ENCODE measurements at places on chromosomes 16 and 17. TPM values are rescaled to one million over a fixed set of nuclear protein-coding genes. Genes with fewer than 3 reads are reported as not detected.

DNA sequence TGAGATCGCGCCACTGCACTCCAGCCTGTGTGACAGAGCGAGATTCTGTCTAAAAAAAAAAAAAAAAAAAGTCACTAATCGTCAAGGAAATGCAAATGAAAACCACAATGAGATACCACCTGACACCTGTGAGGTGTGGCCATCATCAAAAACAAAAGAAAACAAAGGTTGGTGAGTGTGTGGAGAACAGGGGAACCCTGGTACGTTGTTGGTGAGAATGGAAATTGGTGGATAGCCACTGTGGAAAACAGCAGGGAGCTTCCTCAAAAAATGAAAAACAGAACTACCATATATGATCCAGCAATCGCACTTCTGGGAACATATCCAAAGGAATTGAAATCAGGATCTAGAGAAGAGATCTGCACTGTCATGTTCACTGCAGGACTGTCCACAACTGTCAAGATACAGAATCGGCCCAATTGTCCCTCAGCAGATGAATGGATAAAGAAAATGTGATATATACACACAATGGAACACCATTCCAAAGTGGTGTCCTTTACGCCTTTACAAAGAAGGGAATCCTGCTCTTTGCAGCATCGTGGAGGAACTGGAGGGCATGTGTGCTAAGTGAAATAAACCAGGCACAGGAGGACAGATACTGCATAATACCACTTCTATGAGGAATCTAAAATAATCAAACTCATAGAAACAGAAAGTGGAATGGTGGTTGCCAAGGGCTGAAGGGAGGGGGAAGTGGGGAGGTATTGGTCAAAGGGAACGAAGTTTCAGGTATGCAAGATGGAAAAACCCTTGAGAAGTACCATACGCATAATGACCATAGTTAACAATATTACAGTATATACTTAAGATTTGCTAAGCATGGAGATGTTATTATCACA lies 63.5 kb upstream of the PLCG2 start:
- no peaks in the 10 kb centered on the region for H3K27me3 ChIP-seq
- no peak overlapping the region for H3K4me3 ChIP-seq

DNA sequence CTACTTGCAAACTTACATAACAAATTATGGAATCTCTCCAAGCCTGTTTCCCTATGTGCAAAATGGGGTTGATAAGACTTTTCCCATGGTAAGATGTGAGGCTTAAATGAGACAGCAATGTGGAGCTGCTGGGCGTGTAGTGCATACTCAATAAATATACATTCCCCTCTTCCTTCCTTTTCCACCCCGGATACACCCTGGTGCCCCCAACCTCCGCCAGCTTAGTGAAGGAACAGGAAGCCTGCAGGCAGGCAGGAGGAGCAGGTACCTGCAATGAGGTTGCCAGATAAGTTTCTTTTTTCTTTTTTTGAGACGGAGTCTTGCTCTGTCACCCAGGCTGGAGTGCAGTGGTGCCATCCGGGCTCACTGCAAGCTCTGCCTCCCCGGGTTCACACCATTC lies 14.9 kb downstream of the C17orf50 start:
- no peak for DNase-seq
- no peak overlapping the region for H3K27ac ChIP-seq
- peaks cover 36% of the 10 kb centered on the region for H3K4me1 ChIP-seq
- no peak overlapping the region for H3K4me3 ChIP-seq
- H3K36me3 ChIP-seq, result no peaks in the 10 kb centered on the region

GRCh38 chr17:3544365-3544764 lies 13.2 kb downstream of the TRPV3 start:
- DNase-seq, result no peak
- no peaks in the 10 kb centered on the region for H3K4me1 ChIP-seq
- no peaks in the 10 kb centered on the region for H3K27me3 ChIP-seq
- H3K4me3 ChIP-seq, result no peak overlapping the region
- no peak overlapping the region for H3K27ac ChIP-seq
- no peaks in the 10 kb centered on the region for H3K36me3 ChIP-seq

DNA sequence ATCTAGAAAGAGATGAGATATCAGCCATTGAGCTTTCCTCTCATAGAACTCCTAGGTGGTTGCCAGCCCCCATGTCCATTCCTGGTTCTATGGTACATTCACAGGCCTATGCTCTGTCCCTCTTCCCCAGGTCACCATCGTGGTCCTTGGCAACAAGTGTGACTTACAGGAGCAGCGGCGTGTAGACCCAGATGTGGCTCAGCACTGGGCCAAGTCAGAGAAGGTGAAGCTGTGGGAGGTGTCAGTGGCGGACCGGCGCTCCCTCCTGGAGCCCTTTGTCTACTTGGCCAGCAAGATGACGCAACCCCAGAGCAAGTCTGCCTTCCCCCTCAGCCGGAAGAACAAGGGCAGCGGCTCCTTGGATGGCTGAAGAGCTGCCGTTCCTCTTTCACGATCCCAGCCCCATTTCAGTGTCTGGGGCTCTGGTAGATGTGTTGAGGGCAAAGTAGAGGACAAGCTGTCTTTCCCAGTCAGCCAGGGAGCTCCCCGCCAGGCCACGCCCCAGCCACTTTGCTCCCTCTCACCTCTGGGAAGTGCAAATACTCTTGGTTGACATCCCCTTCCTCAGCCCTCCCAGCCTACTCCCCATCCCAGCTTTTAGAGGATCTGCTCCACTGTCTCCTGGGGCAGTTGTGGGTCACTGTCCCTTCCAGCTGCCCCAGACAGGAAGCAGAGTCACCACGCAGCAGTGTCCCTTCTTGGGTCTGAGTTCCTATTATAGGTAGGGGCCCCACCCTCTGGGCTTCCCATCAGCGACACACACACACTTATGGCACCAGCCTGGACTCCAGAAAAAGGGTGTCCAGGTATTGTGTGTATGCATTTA lies 3.8 kb downstream of the NKIRAS2 start:
- H3K4me1 ChIP-seq, result no peaks in the 10 kb centered on the region
- DNase-seq, result no peak
- H3K36me3 ChIP-seq, result peaks cover 25% of the 10 kb centered on the region
- no peak overlapping the region for H3K4me3 ChIP-seq
- H3K27ac ChIP-seq, result peak overlapping the region; percentile 32

DNA sequence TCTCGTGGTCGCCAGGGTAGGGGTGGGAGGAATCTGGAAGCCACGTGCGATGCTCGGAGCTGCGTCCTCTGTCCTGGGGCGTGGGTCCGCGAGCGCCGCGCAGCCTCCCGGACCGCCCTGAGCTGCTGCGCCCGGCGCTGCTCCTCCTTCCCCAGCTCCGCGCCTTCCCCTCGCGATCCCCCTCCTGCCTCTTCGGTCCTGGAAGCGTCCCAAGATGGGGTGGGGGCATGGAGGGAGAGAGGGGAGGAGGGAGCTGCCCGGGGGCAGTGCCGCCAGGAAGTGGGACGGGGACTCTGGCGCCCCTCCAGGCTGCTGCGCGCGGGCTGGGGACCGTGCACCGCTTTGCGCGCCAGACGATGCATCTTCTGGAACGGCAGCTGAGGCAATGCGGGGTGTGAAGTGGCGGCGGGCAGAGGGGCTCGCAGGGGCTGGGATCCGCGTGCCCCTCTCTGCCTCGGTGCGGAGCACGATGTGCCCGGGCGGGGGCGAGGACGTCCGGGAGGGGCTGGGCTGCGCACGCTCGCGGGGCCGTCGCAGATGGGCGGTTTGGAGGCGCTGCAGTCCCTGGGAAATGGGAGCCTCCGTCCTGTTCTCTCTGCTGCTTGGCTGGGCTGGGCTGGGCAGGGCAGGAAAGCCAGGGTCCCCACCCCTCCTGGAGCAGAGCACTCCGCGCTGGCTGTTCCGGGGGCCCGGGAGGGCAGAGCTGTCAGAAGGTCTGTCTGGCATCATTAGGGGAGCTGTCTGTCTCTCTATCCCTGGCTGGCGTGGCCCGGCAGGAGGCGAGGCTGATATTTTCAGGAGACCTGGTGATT lies 388.0 kb downstream of the SEC14L1 start:
- H3K27me3 ChIP-seq, result no peaks in the 10 kb centered on the region
- no peaks in the 10 kb centered on the region for H3K36me3 ChIP-seq
- H3K27ac ChIP-seq, result no peak overlapping the region
- peak overlapping the region; percentile 41 for H3K4me3 ChIP-seq
- H3K4me1 ChIP-seq, result peaks cover 15% of the 10 kb centered on the region
- DNase-seq, result no peak

- H3K27ac ChIP-seq, result no peak overlapping the region
- no peak for DNase-seq
These were observed 46.1 kb upstream of the KCNJ2 start for GRCh38 chr17:70123193-70123592.

DNA sequence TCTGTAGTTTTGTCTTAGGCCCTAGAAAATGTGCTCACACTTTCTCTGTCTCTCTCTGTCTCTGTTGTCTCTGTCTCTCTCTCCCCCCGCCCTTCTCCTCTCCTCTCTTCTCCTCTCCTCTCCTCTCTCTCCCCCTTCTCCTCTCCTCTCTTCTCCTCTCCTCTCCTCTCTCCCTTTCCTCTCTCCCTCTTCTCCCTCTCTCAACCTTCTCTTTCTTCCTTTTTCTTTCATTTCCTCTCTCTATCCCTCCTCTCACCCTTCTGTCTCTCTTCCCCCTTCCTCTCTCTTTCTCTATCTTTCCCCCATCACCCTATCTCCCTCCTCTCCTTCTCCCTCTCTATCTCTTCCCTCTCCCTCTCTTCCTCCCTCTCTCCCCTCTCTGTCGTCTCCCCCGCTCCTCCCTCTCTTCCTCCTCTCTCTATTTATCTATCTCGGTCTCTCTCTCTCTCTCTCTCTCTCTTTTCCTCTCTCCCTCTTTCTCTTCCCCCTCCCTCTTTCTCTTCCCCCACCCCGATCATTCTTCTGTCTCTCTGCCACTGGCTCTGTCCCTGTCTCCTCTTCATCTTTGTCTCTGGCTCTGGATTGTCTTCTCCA lies 107.2 kb upstream of the C16orf82 start:
- no peaks in the 10 kb centered on the region for H3K36me3 ChIP-seq
- H3K27ac ChIP-seq, result no peak overlapping the region
- H3K4me3 ChIP-seq, result no peak overlapping the region

GRCh38 chr17:71762526-71762925 lies 358.3 kb upstream of the SOX9 start:
- no peak overlapping the region for H3K4me3 ChIP-seq
- no peak for DNase-seq
- no peak overlapping the region for H3K27ac ChIP-seq

DNA sequence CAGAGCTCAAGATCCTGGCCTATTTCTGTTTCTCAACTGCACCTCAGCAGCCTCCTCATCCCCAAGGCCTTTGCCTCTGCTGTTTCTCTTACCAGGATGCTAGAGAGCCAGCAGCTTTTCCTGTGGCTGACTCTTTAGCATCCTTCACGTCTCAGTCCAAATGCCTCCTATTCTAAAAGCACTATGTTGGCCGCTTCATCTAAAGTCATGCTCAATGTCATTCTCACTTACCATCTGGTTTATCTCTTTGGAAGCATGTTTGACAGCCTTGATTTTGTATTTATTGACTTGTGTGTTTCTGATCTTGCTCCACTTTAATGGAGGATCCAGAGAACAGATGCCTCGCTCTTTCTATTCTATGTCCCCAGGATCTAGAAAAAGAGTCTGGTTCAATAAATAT lies 351.8 kb upstream of the CDH11 start:
- no peak overlapping the region for H3K27ac ChIP-seq
- no peak for DNase-seq
- H3K27me3 ChIP-seq, result no peaks in the 10 kb centered on the region
- H3K4me1 ChIP-seq, result no peaks in the 10 kb centered on the region
- H3K4me3 ChIP-seq, result no peak overlapping the region
- H3K36me3 ChIP-seq, result no peaks in the 10 kb centered on the region

DNA sequence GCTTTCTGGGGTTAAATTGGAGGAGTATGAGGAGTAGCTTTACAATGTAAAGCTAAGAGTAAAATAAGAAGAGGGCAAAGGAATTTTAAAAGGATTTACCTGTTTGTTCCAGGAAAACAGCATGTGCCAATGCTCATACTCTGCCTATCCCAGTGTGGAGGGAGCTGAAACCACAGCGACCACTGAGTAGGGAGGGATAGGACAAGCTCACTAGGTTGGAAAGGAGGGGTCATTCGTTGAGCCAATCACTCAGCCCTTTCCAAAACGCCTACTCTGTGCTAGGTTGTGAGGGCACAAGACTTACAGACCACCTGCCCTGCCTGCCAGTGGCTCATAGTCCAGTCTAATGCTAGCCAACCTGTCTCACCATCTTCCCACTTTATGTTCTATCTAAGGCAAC lies 1.1 kb upstream of the DNAJC7 start:
- H3K27me3 ChIP-seq, result no peaks in the 10 kb centered on the region
- H3K27ac ChIP-seq, result peak overlapping the region; percentile 92
- H3K4me3 ChIP-seq, result no peak overlapping the region
- no peak for DNase-seq
- peaks cover 48% of the 10 kb centered on the region for H3K4me1 ChIP-seq

DNA sequence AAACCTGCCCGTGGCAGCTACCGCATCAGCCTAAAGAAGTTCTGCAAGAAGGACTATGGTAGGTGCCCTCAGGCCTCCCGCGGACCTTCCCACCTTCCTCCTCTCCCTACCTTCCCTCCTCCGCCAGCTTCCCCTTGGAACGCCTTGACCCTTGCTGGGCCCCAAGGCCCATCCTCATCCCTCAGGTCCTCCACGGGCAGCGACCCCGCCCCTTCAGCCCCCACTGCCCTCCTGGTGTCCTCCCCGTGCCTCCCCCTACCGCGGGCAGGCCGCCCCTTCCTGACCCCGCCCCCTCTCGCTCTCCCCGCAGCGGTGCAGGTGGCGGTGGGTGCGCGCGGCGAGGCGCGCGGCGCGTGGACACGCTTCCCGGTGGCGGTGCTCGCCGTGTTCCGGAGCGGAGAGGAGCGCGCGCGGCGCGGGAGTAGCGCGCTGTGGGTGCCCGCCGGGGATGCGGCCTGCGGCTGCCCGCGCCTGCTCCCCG lies 1.4 kb upstream of the TBC1D24 start:
- peaks cover 66% of the 10 kb centered on the region for H3K4me1 ChIP-seq
- H3K36me3 ChIP-seq, result no peaks in the 10 kb centered on the region
- peak overlapping the region; percentile 15 for H3K4me3 ChIP-seq
- no peak for DNase-seq
- no peak overlapping the region for H3K27ac ChIP-seq

- no peaks in the 10 kb centered on the region for H3K4me1 ChIP-seq
- H3K36me3 ChIP-seq, result no peaks in the 10 kb centered on the region
- H3K27ac ChIP-seq, result no peak overlapping the region
- no peaks in the 10 kb centered on the region for H3K27me3 ChIP-seq
- no peak for DNase-seq
These were observed 4.8 kb upstream of the ABCA5 start for GRCh38 chr17:69331756-69332155.

MT4 gene
- not detected for total RNA-seq

GEMIN4 gene
- 19.7 TPM for total RNA-seq

RHBDL3 gene
- total RNA-seq, result 18.0 TPM

COG8 gene
- 24.4 TPM for total RNA-seq

STX4 gene
- total RNA-seq, result 17.1 TPM

PIK3R5 gene
- 5.0 TPM for total RNA-seq

DCAF7 gene
- 26.9 TPM for total RNA-seq

PRPSAP1 gene
- 33.7 TPM for total RNA-seq

Measured in right atrium auricular region (tissue), 2 donors.